ENCODE measurements at places on chromosomes 3 and 15.

DNA sequence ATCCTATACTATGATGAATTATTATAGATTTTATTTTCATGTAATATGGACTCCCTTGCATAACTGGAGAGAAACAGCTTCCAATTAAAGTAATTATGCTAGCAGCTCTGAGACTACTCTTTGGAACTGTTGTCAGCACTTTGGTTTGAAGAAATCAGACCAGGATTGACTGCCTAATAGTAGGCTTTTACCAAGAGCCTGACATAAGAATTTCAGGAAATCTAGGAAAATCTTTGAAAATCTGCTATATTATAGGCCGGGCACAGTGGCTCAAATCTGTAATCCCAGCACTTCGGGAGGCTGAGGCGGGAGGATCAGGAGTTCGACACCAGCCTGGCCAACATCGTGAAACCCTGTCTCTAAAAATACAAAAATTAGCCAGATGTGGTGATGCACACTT lies 62.9 kb downstream of the ZNF609 start:
- no peak for DNase-seq

GRCh38 chr3:16899919-16900318 lies 15.2 kb downstream of the PLCL2 start:
- no peak for DNase-seq

DNA sequence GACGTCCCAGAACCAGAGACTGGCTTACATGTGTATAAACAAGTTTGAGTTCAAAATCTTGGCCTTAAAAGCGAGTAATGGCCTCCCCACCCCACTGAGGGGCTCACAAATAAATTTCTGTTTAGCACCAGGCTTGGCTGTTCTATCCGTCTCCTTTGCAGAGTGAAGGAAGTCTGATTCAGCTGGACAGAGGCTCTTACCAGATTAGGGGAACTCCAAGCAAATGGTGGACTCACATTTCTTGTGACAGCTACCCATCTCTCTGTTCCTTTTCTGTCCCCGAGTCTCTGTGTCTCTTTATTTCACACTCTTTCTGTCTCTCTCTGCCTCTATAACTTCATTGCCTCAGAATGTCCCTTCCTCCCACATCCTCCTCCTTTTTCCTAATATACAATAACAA lies 62.7 kb downstream of the DGKG start:
- no peak for DNase-seq

DNA sequence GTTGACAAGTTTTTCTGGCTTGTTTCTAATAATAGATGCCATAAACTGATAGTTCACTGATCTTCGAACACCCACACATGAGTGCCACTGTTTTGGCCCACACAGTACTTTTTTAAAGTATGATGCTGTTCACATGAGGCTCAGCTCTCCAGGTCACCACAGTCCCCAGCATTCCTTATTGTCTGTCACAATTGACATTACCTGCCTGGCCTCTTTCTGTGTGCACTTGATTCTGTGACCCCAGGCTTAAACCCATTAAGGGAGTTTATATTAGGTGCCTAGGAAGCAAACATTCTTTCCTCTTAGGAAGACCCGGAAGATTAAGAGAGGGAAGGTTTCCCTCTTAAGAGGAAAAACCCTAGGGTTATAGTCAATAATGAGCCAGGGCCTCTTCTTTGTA lies 24.2 kb upstream of the LRRFIP2 start:
- DNase-seq = no peak

- no peak for DNase-seq
These were observed 33.5 kb upstream of the ZNF639 start for GRCh38 chr3:179289295-179289694.

- no peak for DNase-seq
These were observed 46.6 kb upstream of the TCF12 start for GRCh38 chr15:56871867-56872266.

- DNase-seq = peak; percentile 82
These were observed at the start of gene IL17RD for GRCh38 chr3:57164657-57165573. Gene IL17RD (minus strand): TSS chr3:57165353. CDS start chr3:57165286, 67 bp downstream.

Data from stimulated activated naive CD8-positive, alpha-beta T cell treated with anti-CD3 and anti-CD28 coated beads, Interleukin-15, Interleukin-2, amounts not matched to agents 100 U/mL and 50 U/mL, for 24 hours (primary cell).